Stimulated activated CD4-positive, alpha-beta T cell treated with anti-CD3 and anti-CD28 coated beads, Interleukin-4, amount 100 ng/mL, for 24 hours (primary cell): ENCODE measurements at places on chromosomes 6 and 20.

DNA sequence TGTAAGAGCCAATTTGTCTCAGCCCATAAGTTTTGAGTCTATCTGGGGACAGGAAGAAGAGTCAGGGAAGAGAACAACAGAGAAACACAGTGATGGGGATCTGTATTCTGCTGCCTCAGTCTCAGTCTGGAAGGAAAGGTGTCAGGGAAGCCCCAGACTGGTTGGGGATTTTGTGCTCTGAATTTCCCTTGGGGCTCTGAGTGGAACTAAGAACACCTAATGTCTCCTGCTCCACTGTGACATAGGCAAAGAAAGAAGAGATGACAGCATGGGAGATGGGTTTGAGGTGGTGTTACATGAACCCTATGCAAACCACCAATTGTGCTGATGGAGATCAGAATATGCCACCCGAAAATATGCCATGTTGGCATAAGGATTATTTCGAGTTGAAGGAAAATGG lies 139.5 kb upstream of the MYLIP start:
- no peak for DNase-seq

DNA sequence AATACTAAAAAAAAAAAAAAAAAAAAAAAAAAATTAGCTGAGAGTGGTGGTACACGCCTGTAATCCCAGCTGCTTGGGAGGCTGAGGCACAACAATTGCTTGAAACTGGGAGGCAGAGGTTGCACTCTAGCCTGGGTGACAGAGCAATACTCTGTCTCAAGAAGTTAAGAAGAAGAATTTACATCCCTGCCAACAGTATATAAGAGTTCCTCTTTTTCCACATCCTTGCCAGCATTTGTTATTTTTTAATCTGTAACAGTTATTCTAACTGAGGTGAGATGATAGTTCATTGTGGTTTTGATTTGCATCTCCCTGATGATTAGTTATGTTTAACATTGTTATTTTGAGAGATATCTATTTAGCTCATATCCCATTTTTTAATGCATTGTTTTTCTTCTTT lies 20.3 kb upstream of the DYNLRB1 start:
- DNase-seq = no peak

GRCh38 chr6:11384531-11385309 lies 152.3 kb upstream of the NEDD9 start:
- no peak for DNase-seq

DNA sequence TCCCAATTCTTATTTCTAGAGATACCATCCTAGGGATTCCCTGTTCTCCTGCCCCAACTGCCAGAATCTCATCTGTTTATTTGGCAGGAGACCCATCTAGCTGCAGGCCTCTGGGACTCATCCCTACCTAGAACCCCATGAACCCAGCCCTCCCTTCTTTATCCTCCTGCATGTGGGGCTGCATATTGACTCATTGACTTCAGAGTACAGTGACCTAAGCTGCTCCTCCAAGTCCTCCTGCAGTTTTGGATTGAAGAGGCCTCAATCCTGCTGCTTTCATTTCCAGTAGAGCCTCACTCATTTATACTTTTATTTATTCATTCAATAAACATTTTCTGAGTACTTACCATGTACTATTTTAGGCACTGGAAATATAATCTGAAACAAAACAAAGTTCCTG lies 11.6 kb downstream of the TMEM200A start:
- DNase-seq = no peak

DNA sequence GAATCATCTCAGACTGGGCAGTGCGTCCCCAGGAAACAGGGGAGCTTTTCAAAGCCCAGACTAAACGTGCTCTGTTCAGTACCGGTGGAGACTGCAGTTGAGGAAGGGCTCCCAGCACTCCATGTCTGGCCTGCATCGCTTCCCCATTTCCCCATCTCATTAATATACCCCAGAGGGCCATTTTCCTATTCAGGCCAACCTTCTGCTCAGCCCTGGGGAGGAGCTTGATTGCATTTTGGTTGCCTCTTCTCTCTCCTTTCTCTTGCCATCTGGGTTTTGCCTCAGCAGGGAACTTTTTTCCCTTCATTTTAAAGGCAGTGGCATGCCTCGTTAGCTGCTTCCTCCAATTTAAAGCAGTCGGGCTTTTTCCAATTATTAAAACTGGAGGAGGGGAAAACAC lies 394.3 kb upstream of the SOX4 start:
- no peak for DNase-seq
